ENCODE measurements at places on chromosomes 1 and 21.

DNA sequence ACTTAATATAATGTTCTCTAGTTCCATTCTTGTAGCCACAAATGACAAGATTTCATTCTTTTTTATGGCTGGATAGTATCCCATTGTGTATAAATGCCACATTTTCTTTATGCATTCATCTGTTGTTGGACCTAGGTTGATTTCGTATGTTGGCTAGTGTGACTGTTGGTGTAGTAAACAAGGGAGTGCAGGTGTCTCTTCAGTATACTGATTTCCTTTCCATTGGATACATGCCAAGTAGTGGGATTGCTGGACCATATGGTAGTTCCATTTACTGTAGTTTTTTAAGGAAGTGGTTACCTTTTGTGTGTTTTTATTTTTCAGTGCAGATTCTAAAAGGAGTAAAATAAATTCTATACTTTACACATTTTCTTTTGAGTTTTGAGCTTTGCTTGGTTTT, 5.7 kb downstream of the PARK7 start:
- no peak for DNase-seq

- no peak for DNase-seq
Measured at GRCh38 chr1:109792056-109792831, 28.5 kb upstream of the EPS8L3 start.

DNA sequence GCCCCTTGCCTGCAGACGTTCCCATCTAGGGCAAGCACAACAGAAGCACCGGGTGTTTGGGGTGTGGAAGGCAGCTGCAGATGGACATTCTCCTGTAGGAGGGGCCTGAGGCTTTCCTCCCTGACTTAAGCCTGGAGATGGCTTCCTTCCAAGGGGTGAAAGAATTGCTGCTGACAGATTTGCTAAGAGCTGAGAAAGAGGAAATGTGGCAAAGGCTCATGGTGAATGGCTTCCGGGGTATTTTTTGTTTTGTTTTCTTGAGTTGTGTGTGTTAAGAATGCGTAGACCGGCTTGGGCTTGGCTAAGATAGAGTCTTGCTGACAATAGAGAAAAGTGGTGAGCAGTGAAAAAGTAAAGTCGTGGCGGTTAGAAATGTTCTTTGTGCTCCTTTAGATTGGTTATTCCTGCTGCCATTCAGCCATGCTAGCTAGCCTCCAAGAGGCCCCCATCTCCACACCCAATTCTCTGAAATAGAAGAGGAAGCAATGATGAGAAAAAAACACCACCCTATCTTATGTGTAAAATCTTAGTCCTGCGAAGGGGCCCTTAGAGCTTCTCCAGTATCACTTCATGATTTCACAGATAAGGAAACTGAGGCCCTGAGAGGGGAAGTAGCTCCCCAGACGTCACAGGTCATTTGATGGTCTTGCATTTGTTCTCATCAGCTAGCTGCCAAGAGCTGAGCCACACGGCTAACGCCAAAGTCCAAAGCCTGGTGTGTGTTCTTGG, 36.9 kb downstream of the EIF2D start:
- no peak for DNase-seq

GRCh38 chr21:44849616-44850130, 23.8 kb downstream of the PTTG1IP start:
- DNase-seq, result no peak

GRCh38 chr1:202951437-202951836, 6.7 kb downstream of the ADIPOR1 start:
- DNase-seq, result no peak

GRCh38 chr1:155694167-155694566, 5.3 kb downstream of the DAP3 start:
- DNase-seq, result no peak

- DNase-seq, result no peak
Measured at GRCh38 chr1:96116731-96117130, 604.9 kb upstream of the PTBP2 start.

DNA sequence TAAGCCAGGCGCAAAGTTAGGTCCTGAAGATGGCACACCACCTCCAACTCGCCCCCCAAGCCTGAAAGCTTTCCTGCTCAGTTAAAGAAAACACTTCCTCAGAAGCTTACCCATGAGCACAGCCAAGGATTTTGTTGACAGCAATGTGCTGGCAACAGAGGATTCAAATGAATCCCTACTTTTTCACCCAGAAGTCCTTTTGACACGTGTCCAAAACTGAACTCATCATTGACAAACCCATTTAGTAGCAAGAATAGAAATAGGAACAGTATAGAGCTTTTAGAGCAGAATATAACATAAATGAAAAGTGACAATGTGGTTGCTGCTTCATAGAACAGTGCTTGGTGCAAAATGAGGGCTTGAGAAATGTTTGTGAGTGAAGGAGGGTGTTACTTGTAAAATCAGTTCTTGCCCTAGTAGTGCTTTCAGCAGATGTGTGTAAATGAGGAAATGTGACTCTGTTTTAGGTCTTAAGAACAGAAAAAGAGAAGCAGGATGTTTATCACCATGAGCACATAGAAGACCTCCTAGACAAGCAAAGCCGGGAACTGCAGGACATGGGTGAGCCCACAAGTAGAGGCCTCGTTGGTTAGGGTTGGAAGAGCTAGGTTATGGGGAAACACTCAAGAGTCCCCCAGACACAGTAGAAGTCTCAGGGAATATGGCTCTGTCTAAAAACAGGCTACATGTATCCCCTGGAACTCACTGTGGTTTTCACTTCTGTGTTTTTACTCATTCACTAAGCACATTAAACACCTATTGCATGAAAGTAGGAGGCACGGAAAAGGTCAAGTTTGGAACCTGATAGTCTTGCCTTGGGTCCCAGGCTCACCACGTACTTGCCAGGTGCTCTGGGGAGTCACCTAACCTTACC, 48.6 kb upstream of the TMEM125 start:
- DNase-seq, result peak; percentile 40

DNA sequence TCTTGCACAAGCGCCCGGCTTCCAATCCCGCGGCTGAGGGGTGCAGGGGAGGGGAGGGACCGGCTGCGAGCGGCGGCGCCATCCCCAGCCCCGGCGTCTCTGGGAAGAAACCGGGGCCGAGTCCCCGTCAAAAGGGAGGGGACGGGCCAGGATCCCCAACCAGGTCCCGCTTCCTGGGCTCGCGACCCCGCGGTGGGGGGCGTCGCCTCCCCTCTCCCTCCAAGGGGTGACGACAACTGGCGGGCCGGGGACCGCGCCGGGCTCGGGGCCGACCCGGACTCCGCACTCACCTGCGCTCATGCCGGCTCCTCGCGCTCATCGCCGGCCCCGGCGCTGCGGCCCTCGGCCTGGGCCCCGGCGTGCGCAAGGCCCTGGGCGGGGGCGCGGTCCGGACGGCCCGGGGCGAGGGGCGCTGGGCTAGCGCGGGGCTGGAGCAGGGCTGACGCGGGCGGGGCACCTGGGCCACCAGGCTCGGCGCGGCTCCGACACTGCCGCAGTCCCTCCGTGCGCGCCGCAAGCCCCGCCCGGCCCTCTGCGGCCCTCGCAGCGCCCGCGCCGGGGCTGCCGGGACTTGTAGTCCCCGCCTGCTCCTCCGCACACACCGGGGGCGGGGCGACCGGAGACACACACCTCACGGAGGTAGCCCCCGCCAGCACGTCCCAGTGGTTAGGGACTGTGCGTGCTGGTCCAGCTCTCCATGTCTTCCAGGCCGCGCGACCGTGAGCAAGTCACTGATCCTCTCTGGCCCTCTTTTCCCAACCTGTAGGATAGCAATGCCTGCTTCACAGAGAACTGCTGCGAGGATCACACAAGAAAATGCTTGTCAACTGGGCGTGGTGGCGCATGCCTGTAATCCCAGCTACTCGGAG, at the start of gene ATP13A2:
ATP13A2 (minus strand) TSS at position 490 of the 869 bp plus-strand sequence; CDS start at position 300, 190 bp downstream.
- peak; percentile 88 for DNase-seq

DNA sequence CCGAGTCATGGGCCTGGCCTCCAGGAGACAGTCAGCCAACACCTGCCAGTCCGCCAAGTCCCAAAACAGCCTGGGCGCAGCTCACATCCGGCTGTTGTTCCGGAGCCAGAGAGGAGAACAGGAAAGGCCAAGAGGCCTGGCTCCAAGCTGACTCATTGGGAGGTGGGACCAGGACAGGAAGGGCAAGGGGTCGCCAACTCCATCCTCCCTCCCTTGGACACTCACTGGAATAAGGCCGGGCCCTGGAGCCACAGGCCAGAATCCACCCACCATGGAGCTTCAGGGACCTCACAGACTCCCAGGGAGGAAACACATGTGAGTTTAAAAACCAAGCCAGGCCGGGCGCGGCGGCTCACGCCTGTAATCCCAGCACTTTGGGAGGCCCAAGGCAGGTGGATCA, 25.1 kb upstream of the CLIC4 start:
- no peak for DNase-seq

GRCh38 chr1:207960346-207960745, 49.4 kb upstream of the CD34 start:
- DNase-seq, result no peak

DNA sequence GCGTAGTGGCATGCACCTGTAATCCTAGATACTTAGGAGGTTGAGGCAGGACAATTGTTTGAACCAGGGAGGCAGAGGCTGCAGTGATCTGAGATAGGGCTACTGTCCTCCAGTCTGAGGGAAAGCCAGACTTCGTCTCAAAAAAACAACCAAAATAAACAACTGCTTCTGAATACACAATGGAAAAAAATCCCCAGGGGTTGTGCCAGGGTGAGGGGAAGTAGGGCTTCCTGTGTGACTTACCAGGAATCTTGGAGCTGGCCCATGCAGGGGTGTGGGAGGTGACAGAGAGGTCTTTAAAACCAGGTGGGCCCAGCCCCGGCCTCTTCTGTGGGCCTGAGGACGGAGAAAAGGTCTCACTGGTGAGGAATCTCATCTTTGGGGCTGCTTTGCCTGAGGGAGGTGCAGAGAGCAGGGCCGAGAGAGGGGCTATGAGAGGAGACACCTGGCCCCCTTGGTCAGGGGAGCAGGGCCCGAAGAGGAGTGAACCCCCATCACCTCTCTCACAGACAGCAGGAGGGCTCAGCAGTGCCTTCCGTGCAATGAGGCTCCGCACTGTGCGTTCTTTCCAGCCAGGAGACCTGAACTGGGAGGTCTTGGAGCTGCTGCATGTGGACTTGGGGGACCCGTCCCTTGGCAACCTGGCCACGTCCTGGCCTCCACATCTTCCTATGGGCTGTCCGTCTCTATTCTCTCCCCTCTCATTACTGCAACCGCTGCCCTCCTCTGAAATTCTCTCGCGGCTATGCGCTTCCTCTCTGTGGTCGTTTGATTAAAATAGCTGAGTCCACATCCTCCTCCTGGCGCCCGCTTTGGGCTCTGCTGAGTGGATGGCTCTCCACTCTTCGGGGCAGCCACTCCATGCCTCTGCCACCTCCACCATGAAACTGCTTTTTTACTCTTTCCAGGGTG, 10.7 kb downstream of the PLA2G5 start:
- no peak for DNase-seq

DNA sequence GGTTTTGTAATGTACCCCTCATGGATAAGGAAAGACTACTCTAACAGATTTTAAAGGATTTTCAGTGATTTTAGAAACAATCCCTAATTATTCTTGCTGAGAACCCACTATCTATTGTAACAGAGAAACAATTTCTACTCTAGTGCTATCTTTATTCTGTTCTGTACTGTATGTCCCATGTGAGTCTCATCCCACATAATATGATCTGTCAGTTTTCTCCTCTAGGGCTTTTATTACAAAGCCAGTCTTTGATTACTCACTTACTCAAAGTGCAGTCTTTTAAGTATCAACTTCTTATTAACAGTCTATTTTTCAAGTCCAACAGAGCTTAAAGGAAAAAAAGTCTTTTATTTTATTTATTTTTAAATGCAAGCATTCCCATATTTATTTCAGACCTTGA, 54.8 kb downstream of the CTH start:
- no peak for DNase-seq

DNA sequence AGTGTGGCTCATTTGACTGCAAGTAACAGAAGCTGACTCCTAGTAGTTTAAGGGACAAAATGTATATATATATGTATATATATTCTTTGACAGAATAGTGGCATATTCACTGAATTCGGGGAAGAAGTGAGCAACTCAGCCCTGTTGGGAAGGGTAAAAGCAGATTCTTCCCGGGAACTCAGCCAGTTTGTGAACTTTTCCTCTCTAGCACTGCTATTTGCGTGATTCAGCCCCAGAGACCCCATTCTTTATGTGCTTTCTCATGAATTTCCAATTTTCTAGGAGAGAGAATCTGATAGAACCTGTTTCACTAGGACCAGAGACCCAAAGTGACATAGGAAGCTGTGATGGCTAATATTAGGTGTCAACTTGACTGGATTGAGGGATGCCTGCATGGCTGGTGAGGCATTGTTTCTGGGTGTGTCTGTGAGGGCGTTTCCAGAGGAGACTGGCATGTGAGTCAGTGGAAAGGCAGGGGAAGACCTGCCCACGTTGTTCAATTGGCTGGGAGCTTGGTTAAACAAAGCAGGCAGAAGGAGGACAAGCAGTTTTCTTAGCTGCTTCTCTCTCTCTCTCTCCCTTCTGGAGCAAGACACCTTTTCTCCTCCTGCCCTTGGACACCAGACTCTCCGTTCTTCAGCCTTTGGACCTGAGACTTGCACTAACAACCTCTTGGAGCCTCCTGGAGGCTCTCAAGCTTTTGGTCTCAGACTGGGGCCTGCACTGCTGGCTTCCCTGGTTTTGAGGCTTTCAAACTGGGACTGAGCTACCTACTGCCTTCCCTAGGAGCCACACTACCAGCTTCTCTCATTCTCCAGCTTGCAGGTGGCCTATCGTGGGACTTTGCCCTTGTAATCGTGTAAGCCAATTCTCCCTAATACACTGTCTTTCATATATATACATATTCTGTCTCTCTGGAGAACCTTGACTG, 93.4 kb upstream of the KCNK1 start:
- DNase-seq, result no peak

DNA sequence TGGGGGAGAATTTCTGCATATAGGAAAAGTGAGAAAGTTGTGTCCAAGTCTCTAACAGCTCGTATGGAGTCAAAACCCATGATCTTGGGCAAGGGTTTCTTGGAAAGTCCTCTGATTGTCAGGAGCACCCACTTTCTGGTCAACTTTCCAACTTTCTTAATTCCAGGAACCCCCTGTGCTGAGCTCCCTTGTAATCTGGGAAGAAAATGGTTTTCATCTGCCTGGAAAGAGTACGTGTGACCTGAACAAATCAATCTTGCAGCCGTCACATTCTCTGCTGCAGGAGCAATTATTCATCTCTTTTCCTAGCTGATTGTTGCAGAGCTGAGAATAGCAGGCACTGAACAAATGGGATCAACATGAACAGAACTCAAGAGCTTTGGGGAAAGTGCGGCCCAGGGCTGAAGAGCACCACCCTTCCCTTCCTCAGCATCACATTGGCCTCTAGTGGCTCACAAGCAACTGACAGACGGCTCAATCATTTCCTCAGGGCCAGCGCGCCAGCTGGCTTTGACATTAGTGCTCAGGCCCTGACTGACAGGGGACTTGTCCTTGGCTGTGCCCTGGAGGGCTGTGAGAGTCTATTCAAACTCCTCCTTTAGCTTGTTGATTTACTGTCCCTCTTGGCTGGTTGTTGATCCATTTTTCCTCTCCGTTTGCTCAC, 295.2 kb downstream of the HLX start:
- no peak for DNase-seq

- DNase-seq, result no peak
Measured at GRCh38 chr1:246107516-246108277, 399.4 kb downstream of the SMYD3 start.

GRCh38 chr1:109986054-109986444, 1.5 kb downstream of the AHCYL1 start:
- DNase-seq, result no peak
